ENCODE measurements at places on chromosomes 11 and 22. TPM values are rescaled to one million over a fixed set of nuclear protein-coding genes. Genes with fewer than 3 reads are reported as not detected.

The CRYBA4 gene
- not detected for total RNA-seq

The CD248 gene
- total RNA-seq, result 0.22 TPM

The PDE2A gene
- total RNA-seq, result 0.91 TPM

The PRRG4 gene
- total RNA-seq, result 0.75 TPM

The DNAJB7 gene
- not detected for total RNA-seq

Measured in progenitor cell of endocrine pancreas (in vitro differentiated cells).